Gastrocnemius medialis (tissue), 4 donors: ENCODE measurements at places on chromosomes 11 and 22.

DNA sequence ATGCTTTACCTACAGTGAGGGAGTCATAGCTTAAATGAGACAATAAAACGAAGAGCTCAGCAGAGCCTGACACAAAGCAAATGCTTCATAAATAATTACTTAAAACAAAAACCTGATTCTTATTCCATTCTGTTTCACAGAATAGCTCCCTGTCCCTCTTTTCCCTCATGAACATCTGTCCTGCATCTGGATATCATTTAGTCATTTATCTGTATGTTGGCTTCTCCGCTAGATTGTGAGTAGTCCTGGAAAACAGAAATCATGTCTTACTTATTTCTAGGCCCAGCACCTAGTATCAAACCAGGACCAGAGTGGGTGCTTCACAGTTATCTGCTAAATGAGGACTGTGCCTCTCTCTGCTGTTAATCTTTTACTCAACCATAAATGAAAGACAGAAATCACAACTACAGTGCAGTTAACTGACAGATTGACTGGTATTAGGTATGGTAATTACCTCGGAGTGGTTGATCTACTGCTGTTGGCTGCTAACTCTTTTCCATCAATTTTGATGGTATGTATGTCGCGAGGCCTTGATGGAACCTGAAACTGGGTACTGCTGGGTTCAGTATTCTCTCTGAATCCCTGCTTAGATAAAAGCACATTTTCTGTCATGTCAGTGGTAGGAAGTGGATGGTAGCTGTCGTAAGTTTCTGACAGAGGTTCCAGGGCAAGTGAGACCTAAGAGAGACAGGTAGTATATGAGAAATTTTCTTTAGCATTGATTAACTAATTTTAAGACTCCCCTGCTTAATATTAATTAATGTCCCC is 31.5 kb downstream of the C2CD3 start:
- no peak for DNase-seq

- DNase-seq, result no peak
Observed at GRCh38 chr11:81497202-81497804, 1236.4 kb downstream of the FAM181B start.

DNA sequence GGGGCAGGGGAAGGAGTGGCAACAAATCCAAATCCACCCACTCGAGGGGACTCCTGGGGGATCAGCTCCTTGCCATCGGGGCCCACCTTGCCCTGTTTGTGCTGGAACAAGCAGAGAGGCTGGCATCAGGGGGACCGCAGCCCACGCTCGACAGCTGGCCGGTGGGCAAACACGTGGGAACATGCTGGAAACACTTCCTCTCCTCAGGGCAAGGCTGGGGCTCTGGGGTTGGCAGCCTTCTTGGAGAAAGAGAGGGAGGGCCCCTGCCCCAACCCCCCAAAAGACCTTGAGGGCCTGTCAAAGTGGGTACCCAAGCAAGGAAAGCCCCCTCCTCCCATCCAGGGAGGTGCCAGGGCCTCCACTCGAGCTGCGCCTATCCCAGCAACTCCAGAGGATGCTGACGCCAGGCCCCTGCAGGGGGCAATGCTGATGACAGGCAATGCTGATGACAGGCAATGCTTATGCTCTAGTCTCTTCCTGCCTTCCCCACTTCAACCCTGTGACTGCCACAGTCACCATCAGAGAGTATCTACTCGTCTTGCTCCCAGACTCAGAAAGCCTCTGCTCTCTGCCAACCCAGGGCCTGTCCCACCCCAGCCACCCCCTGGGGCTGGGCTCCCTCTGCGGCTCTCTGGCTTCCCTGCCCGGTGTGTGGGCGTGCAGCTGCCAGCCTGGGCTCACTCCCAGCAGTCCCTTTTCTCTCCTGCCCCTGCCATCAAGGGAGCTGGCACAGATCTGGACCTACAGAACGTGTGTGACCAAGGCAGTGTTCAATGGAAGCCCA is 6.0 kb downstream of the ESS2 start:
- DNase-seq, result no peak

GRCh38 chr22:37080438-37080837 is 28.9 kb downstream of the KCTD17 start:
- DNase-seq, result no peak

GRCh38 chr11:69183613-69184012 is 27.9 kb downstream of the SMIM38 start:
- DNase-seq, result no peak

DNA sequence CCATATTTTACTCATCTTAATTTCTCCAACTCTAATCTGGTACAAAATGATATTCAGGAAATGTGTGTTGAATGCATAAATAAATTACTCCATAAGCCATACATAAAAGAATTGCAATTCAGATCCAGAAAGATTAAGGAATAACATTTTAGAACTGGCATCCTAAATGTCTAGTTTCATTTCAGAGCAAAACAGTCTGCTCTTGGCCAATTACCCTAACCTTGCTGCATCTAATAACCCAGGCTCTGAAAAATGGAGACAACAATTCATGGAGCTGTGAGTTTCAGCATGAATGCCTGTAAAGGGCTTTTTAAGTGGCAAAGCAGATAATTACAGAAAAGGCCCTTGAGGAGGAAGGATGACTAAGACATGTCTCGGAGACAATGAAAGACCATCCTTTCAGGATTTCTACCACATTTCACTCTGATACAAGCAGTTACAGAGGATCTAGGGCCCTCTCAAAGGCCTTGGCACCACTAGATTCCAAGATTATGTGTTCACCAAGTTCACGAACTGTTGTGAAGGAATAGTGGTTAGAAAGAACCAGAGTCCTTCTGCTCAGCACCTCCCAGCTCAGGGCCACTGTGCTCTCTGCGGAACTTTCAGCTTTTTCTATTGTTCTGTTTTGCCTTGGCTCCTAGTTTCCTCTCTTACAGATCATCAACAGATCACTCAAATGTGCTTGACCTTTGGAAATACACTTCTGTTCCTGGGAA is 157.6 kb upstream of the BLID start:
- DNase-seq, result no peak

GRCh38 chr11:43998308-43998707 is 49.5 kb upstream of the ACCSL start:
- DNase-seq, result no peak

GRCh38 chr11:2599561-2600189 is 100.1 kb downstream of the KCNQ1OT1 start:
- no peak for DNase-seq

GRCh38 chr11:66842501-66842895 is 743 bp upstream of the RCE1 start:
- DNase-seq, result no peak

GRCh38 chr22:50672041-50672440 is 582 bp upstream of the SHANK3 start:
- DNase-seq, result no peak

- no peak for DNase-seq
Observed at GRCh38 chr22:24803064-24803542, 2.9 kb upstream of the SGSM1 start.

- no peak for DNase-seq
Observed at GRCh38 chr11:94834911-94835593, 66.9 kb downstream of the AMOTL1 start.

DNA sequence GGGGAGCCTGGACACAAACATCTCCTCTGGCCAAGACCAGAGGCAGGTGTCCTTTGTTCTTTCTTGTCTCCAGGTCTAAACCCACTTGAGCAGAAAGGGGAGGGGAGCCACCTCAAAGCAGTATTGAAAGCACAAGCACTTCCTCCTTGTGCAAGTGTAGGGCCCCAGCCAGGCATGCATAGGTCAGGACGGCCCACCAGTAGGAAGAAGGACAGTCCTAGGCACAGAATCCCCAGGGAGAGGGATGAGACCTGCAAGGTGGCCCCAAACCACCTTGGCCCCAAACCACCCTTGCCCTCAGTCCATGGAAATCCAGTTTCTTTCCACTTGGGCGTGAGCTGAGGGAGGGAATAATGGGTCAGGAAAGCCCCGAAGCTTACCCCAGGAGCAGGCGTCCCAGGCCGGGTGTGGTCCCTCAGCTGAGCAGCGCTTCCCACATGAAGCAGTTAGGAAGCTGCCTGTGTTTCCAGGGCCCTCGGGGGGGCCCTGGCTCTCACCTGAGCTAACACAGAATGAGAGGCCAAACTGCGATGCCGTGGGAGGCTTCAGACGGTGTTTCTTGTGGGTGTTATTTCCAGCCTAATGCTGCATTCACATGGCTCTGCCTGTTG is 20.4 kb upstream of the IGSF9B start:
- no peak for DNase-seq

GRCh38 chr11:32391956-32392553 is 43.3 kb downstream of the WT1 start:
- no peak for DNase-seq

- DNase-seq, result no peak
Observed at GRCh38 chr11:110711776-110712658, at the start of gene ARHGAP20. Gene ARHGAP20 (minus strand): TSS chr11:110712437. CDS start chr11:110712231, 206 bp downstream.

GRCh38 chr11:82733444-82734119 is at the start of gene FAM181B:
Gene FAM181B (minus strand): TSS chr11:82733864. CDS start chr11:82733729, 135 bp downstream.
- no peak for DNase-seq

GRCh38 chr11:82895437-82896091 is 4.7 kb downstream of the PRCP start:
- DNase-seq, result no peak

DNA sequence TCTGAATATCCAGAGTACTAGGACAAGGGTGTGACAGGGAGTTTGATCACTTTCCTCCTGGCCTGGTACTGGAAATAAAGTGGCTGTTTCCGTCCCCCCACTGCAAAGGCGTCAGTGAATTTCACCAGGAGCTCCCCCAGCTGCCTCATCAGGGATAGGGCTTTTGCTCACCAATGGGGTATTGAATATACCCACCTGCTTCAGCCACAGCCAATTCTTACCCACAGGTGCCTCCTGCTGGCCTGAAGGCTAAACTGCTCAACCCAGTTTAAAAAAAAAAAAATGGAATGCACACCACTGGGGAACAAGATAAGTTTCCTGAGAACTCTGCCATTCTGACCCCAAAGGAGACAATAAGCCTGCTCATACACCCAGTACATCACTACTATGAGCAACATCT is 65.3 kb upstream of the MS4A8 start:
- DNase-seq, result no peak

DNA sequence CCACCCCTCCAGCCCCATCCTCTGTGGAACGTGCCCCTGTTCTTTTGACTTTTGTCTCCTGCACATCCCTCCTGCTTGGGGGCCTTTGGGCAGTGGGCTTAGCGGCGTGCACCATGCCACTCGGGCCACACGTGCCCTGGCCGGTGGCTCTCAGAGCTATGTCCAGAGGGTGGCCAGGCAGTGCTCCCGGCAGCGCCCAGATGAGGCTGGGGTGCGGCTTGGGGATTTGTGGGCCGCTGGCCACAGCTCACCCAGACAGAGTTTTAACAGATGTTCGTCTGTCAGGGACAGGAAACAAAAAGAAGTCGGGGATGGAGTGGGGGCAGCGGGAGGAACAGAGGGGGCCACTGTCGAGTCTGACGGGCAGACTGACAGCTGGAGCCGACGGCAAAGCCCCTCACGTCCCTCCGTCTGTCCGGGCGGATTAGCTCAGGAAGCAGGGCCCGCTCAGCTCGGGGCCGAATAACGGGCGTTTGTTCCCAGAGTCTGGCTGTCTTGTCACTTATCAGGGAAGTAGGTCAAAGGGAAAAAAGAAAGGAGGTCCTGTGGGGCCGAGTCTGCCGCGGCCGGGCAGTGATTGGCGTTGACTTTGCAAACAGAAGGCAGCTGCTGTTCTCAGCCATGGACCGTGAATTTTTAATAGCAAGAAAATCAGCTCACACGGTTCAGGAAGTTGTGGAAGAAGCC is 61.6 kb downstream of the LRP5 start:
- no peak for DNase-seq

- no peak for DNase-seq
Observed at GRCh38 chr11:117771841-117772240, 25.2 kb downstream of the DSCAML1 start.

- DNase-seq, result no peak
Observed at GRCh38 chr22:46969961-46970360, 207.5 kb downstream of the TBC1D22A start.

DNA sequence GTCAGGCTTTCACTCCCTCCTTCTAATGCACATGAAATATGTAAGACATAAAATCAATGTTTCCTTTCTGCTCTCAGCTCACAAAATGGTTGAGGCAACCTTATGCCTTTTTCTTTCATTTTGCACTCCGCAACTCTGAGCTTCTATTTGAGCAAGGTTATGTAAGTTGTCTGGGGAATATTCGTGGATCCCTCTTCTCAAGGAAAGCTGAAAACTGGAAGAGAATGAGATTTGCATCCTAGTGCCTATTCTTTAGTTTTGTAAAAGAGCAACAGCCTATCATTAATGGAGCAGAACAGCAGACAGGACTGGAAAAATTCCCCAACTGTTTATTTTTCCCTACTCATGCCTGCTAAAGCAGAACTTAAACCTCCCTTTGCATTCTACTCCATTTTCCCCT is 141.7 kb downstream of the FAM76B start:
- no peak for DNase-seq

GRCh38 chr22:31244943-31245451 is 32.9 kb downstream of the LIMK2 start:
- no peak for DNase-seq

- no peak for DNase-seq
Observed at GRCh38 chr11:104073950-104074705, 37.7 kb downstream of the DDI1 start.

GRCh38 chr22:20230777-20231420 is 37.2 kb downstream of the RTN4R start:
- DNase-seq, result no peak

- no peak for DNase-seq
Observed at GRCh38 chr11:86812981-86813380, 12.6 kb downstream of the PRSS23 start.

DNA sequence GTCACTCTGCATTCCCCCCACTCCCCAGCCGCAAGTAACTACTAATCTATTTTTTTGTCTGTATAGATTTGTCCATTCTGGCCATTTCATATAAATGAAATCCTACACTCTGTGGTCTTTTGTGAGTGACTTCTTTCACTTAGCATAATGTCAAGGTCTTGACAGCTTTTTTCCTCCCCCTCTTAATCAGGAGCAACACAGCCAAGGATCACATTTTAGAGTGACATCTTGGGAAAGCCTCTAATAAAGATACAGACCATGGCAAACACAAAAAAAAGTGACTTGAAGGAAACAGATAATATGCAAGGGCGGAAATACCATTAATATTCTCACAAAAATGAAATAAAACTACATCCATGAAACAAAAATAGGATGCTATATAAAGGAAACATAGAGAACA is 43.9 kb downstream of the RAB30 start:
- DNase-seq, result no peak

DNA sequence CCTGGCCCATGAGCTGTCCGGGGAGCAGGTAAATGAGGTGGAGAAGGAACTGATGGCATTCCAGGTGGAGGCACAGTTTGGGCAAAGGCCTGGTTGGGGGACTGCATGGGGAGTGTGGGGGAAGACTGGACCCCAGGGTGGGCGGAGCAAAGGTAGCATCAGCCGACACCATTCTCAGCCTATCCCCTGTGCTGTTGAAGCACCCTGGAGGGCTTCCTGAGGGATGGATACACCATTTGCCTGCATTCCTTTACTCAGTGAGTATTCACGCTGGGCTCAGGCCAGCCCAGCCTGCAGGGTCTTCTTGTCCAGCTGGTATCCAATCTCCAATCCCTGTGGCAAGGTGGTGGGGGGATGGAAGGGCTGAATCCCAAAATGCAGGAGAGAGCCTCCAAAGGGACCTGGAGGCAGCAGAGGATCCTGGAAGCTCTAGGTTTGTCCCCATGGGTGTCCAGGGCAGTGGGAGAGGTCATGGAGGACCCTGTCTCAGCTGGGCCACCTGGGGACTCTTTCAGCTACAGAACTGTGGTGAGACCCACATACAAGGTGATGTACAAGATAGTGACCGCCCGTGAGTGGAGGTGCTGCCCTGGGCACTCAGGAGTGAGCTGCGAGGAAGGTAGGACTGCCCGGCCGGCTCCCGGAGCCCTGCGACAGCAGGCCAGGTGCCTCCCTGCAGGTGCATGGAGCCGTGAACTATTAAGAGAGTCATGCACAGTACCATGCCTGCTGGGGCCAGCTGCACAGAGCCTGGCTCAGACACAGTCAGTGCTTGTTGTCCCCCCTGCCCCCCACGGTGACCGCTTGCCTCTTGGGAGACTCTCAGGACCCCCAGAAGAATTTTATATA is 9.5 kb downstream of the EMID1 start:
- DNase-seq, result no peak
